Kidney epithelial cell (primary cell): ENCODE measurements at places on chromosomes 4 and X. TPM values are rescaled to one million over a fixed set of nuclear protein-coding genes. Genes with fewer than 3 reads are reported as not detected.

- no peak for DNase-seq
These were observed 161.0 kb downstream of the PPP1R2C start for GRCh38 chrX:42616981-42617380.

Gene TMEM150C
- 4.9 and 5.3 TPM in 2 replicates for total RNA-seq

- DNase-seq, result no peak
These were observed 31.9 kb downstream of the RHOH start for GRCh38 chr4:40228497-40229365.

Gene IGSF1
- total RNA-seq, result 0.13 and 0.27 TPM in 2 replicates

DNA sequence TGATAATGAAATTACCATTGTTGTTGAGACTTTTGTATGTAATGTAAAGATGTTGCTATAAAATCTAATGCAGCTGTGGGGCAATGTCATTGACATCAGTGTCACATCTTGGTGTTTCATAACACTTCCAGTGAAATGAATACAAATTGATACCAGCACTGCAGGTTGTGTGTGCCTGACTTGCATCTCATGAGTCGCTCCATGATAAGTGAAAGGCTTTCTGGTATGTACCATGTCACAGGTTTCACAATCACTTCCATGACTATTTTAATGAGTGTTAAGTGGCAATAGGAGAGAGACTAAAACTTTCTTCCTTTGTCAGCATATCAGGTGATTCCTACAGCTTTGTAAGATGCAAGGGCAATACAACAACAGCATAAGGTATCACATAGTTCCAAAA lies 94.4 kb downstream of the ABCB7 start:
- no peak for DNase-seq

DNA sequence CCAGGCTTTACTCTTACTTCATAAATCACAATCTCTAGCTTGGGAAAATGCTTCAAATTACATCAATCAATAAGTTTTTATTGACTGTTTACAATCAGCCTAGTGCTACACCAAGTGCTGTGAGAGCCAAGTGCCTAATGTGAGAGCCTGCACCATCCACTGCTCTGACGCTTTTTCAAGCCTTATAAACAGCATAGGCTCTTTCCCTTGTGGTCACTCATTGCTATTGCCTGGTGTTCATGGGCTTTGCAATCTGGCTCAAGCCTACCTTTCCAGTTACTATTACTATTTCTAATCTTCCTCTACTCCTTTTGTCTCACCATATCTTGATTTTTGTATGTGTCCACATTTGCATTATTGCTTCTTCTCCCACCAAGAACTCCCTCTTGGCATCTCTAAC lies 77.0 kb downstream of the REELD1 start:
- no peak for DNase-seq

DNA sequence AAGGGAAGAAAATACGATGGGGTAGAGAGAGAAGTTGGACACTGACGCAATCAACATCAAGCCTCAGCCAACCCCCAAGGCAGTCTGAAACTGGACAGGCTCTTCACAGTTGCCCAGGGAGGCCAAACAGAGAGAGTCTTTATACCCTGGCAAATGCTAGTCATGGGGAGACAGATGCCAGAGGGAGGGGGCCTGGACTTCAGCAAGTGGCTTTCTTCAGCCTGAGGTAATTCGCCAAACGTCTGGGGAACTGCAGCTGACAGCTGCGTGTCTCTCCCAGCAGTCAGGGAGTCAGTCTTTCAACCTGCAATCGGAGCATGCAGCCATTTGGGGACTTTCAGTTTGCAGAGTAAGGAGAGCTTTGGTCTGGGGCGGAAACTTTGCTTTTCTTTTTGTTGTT lies 521.6 kb downstream of the TRIML1 start:
- DNase-seq, result no peak

Gene TBC1D9
- total RNA-seq, result 34.6 and 38.5 TPM in 2 replicates

GRCh38 chrX:14420841-14421240 lies 108.5 kb upstream of the GLRA2 start:
- DNase-seq, result no peak

GRCh38 chr4:153489856-153490558 lies 23.8 kb downstream of the TMEM131L start:
- DNase-seq, result no peak

Gene GC
- not detected in 2 replicates for total RNA-seq
